Adipose tissue (tissue), 3 donors: ENCODE measurements at places on chromosomes 16 and 17. TPM values are rescaled to one million over a fixed set of nuclear protein-coding genes. Genes with fewer than 3 reads are reported as not detected.

Gene PDE6G
- 1.0 TPM for polyA plus RNA-seq

Gene SLC25A10
- polyA plus RNA-seq = 43.2 TPM

Gene MEIOB
- polyA plus RNA-seq = 0.07 TPM

Gene PRSS53
- polyA plus RNA-seq = 2.4 TPM

Gene RAB26
- polyA plus RNA-seq = 1.4 TPM

Gene CDYL2
- 1.9 TPM for polyA plus RNA-seq

Gene EVPLL
- polyA plus RNA-seq = not detected

Gene MGAT5B
- 0.22 TPM for polyA plus RNA-seq

Gene ESRP2
- polyA plus RNA-seq = 3.0 TPM

Gene ATP2A3
- polyA plus RNA-seq = 10.5 TPM

Gene MAF
- polyA plus RNA-seq = 11.7 TPM

Gene METTL22
- polyA plus RNA-seq = 21.6 TPM

Gene CMTM4
- polyA plus RNA-seq = 9.4 TPM

Gene PITPNM3
- 0.61 TPM for polyA plus RNA-seq

Gene CRAMP1
- polyA plus RNA-seq = 9.3 TPM

Gene PMP22
- 184 TPM for polyA plus RNA-seq

Gene C16orf89
- 6.8 TPM for polyA plus RNA-seq

Gene GNG13
- not detected for polyA plus RNA-seq

Gene HDAC5
- polyA plus RNA-seq = 19.3 TPM

Gene CCDC40
- 2.9 TPM for polyA plus RNA-seq
